Uterus (tissue), 4 donors: ENCODE measurements at places on chromosomes 2 and 18.

GRCh38 chr2:88481691-88482336 is 29.3 kb upstream of the FOXI3 start:
- no peak overlapping the region for H3K4me3 ChIP-seq
- H3K27ac ChIP-seq = no peak overlapping the region
- no peaks in the 10 kb centered on the region for H3K36me3 ChIP-seq
- DNase-seq = no peak

DNA sequence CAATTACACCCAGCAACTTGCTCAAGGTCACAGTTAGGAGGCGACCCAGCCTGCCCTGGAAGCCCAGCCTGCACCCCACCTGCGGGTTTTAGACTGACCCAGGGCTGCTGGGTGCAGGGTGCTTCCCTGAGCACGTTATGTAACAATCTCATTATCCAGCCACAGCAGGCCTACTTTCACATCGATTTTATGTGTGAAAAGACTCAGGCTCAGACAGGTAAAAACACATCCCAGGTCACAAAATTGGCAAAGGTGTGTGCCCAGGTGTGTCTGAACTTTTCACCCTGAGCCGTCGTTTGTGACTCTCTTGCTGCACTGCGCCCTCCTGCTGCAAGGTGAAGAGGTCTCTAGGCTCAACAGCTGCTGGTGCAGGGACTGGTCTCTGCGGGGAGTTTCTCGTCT is 668.2 kb upstream of the HS6ST1 start:
- no peak overlapping the region for H3K27ac ChIP-seq
- DNase-seq = no peak
- no peaks in the 10 kb centered on the region for H3K4me1 ChIP-seq
- no peaks in the 10 kb centered on the region for H3K27me3 ChIP-seq
- no peaks in the 10 kb centered on the region for H3K36me3 ChIP-seq

GRCh38 chr2:27182346-27182745 is 29.5 kb upstream of the ATRAID start:
- no peaks in the 10 kb centered on the region for H3K4me1 ChIP-seq
- H3K4me3 ChIP-seq = no peak overlapping the region
- no peak overlapping the region for H3K27ac ChIP-seq
- no peaks in the 10 kb centered on the region for H3K27me3 ChIP-seq
- no peak for DNase-seq

GRCh38 chr2:155209696-155210450 is 511.4 kb downstream of the KCNJ3 start:
- no peaks in the 10 kb centered on the region for H3K36me3 ChIP-seq
- no peak for DNase-seq
- no peak overlapping the region for H3K4me3 ChIP-seq
- H3K4me1 ChIP-seq = no peaks in the 10 kb centered on the region
- H3K27me3 ChIP-seq = no peaks in the 10 kb centered on the region

DNA sequence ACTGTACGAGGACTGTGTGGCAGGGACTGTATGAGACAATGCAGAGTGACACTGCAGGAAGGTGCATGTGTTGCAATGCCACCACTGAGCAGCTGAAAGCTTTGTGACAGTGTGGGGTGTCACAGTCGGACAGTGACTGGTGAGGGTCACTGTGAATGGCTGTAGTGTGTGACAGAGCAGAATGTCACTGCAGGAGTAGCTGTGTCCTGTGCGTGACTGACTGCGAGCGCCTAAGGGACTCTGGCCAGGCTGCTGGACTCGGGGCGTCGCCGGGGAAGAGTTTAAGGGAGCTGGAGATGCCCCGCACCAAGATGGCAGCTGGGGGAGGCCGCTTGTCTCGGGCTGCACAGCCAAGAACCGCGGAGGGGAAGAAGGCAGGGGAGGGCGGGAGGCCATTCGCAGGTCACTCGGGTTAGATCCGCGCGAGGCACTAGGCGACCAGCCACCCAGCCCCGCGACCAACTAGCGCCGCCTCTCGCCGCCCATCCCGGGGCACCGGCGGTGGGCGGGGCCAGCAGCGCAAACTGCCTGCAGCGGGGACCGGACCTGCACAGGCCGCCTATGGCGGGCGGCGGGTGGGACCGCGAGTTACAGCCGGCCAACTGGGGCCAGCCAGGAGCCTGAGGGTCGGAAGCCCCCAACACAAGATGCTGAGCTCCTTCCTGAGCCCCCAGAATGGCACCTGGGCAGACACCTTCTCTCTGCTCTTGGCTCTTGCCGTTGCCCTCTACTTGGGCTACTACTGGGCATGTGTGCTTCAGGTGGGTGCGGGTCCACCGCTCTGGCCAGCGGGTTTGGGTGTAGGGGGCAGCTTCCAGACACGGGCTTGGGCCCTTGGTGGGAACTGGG is at the start of gene ABHD1:
Gene ABHD1, plus strand, starts transcription at position 514 of the 849 bp plus-strand sequence. Its CDS starts 134 bp downstream, at position 648.
- DNase-seq = peak; percentile 60
- peak within 1 kb of the TSS; percentile 46 for H3K4me3 ChIP-seq
- H3K27me3 ChIP-seq = no peaks in the 10 kb centered on the region
- no peaks in the 10 kb centered on the region for H3K36me3 ChIP-seq

DNA sequence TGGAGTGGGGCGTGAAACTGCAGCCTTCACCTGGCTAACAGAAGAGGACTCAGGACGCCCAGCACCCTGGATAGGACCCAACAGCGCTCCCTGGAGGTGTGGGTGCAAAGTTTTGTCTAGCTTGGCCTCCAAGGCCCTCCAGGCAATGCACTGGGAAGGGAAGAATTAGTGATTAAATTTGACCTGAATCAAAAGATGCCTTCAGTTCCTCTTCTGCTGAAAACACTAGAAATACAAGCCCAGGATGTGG is 779 bp upstream of the TRIB2 start:
- H3K4me3 ChIP-seq = peak overlapping the region; percentile 80
- H3K27me3 ChIP-seq = no peaks in the 10 kb centered on the region
- H3K4me1 ChIP-seq = no peaks in the 10 kb centered on the region
- H3K36me3 ChIP-seq = no peaks in the 10 kb centered on the region
- H3K27ac ChIP-seq = peak overlapping the region; percentile 87

GRCh38 chr2:31217465-31218200 is at the start of gene CAPN14:
Gene CAPN14 (minus strand): TSS chr2:31217515. CDS start chr2:31205447, 12,068 bp downstream.
- no peak for DNase-seq
- no peaks in the 10 kb centered on the region for H3K27me3 ChIP-seq
- no peak within 1 kb of the TSS for H3K4me3 ChIP-seq
- no peaks in the 10 kb centered on the region for H3K4me1 ChIP-seq
- H3K27ac ChIP-seq = no peak within 1 kb of the TSS
- no peaks in the 10 kb centered on the region for H3K36me3 ChIP-seq

DNA sequence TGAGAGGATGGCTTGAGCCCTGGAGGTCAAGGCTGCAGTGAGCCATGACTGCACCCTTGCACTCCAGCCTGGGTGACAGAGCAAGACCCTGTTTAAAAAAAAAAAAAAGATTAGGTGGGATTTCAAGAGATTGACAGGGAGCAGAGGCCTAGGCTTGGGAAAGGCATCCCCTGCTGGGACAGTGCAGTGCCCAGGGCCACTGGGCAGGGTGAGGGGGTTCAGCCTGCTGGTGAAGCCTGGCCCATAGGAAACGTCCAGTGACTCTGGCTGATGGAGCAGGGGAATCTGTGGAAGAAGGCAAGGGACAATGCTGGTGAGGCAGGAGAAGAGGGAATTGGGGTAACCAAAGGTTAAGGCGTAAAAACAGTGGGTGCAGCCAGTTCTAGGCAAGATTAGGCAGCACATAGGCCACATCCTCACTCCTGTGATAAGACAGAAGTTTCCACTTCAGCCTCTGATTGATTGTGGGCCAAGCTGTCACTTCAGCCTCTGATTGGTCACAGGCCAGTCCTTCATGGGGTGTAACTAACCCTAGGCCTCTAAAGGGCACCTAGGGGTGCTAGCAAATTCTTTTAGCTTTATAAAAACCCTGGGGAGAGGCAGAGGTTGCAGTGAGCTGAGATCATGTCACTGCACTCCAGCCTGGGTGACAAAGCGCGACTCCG is 128.6 kb downstream of the MSH2 start:
- H3K36me3 ChIP-seq = no peaks in the 10 kb centered on the region
- H3K27ac ChIP-seq = no peak overlapping the region
- DNase-seq = no peak
- no peaks in the 10 kb centered on the region for H3K27me3 ChIP-seq
- H3K4me3 ChIP-seq = no peak overlapping the region
- H3K4me1 ChIP-seq = no peaks in the 10 kb centered on the region

DNA sequence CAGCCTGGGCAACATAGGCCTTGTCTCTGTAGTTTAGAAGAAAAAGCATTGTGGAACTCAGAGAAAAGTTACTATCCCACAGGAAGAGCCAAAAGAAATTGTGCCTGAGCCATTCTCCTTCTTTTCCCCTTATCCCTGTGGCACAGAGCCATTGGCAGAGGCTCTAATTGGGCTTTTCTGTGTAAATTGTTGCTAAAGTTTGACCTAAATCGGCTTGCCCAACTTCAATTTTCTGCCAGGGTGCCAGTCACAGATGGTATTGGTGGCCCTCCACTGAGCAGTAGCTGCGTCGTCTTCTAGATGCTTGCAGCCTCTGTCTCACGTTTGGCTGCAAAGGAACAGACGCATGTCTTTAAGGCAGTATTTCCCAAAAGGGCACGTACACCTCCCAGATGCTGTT is 30.3 kb downstream of the ZNF532 start:
- no peak for DNase-seq
- no peak overlapping the region for H3K4me3 ChIP-seq
- H3K4me1 ChIP-seq = no peaks in the 10 kb centered on the region
- no peaks in the 10 kb centered on the region for H3K36me3 ChIP-seq
- H3K27me3 ChIP-seq = no peaks in the 10 kb centered on the region

- no peak overlapping the region for H3K4me3 ChIP-seq
- no peaks in the 10 kb centered on the region for H3K27me3 ChIP-seq
- H3K27ac ChIP-seq = no peak overlapping the region
- no peaks in the 10 kb centered on the region for H3K36me3 ChIP-seq
- DNase-seq = no peak
Measured at GRCh38 chr2:213067888-213068287, 83.5 kb downstream of the IKZF2 start.

DNA sequence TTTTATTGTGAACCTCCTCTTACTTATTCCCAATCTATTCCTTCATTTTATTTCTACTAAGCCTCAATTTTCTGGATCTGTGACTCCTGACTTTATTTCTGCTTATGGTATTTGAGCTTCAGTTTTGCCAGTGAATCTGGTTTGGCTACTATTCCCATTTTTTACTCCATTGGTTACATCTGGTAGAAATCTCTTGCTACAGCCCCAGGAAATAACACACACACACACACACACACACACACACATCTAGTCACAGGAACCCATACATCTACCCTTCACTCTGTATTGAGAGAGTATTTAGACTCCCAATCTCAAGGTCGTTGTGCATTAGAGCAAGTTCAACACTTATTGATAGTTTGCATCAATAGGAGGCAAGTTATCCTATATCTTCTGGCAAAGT is 37.0 kb upstream of the GALNT5 start:
- no peak overlapping the region for H3K4me3 ChIP-seq
- no peak for DNase-seq
- H3K27me3 ChIP-seq = no peaks in the 10 kb centered on the region
- H3K27ac ChIP-seq = no peak overlapping the region
- H3K4me1 ChIP-seq = no peaks in the 10 kb centered on the region
